Adipose tissue (tissue), 3 donors: ENCODE measurements at places on chromosomes 4 and X. TPM values are rescaled to one million over a fixed set of nuclear protein-coding genes. Genes with fewer than 3 reads are reported as not detected.

The FRAS1 gene
- 0.34 TPM for polyA plus RNA-seq

The TLR10 gene
- 0.15 TPM for polyA plus RNA-seq

The CCSER1 gene
- polyA plus RNA-seq, result 1.2 TPM

The PABPC1L2B gene
- not detected for polyA plus RNA-seq

The PRR32 gene
- polyA plus RNA-seq, result not detected

The ATP7A gene
- 2.5 TPM for polyA plus RNA-seq

The LINC00632 gene
- polyA plus RNA-seq, result 17.0 TPM

The SUPT20HL1 gene
- not detected for polyA plus RNA-seq

The ODAPH gene
- not detected for polyA plus RNA-seq

The TCEAL7 gene
- 2.0 TPM for polyA plus RNA-seq

The MTTP gene
- 0.05 TPM for polyA plus RNA-seq

The CLGN gene
- polyA plus RNA-seq, result 0.11 TPM

The AFF2 gene
- 2.5 TPM for polyA plus RNA-seq

The RS1 gene
- not detected for polyA plus RNA-seq

The SPANXD gene
- not detected for polyA plus RNA-seq

The TCEAL3 gene
- 18.8 TPM for polyA plus RNA-seq

The EDA gene
- polyA plus RNA-seq, result 4.2 TPM

The PPP1R3F gene
- polyA plus RNA-seq, result 2.4 TPM
